ENCODE measurements at places on chromosomes 3 and 15.

- DNase-seq, result no peak
Measured at GRCh38 chr3:119302697-119303551, 8.7 kb downstream of the ARHGAP31 start.

DNA sequence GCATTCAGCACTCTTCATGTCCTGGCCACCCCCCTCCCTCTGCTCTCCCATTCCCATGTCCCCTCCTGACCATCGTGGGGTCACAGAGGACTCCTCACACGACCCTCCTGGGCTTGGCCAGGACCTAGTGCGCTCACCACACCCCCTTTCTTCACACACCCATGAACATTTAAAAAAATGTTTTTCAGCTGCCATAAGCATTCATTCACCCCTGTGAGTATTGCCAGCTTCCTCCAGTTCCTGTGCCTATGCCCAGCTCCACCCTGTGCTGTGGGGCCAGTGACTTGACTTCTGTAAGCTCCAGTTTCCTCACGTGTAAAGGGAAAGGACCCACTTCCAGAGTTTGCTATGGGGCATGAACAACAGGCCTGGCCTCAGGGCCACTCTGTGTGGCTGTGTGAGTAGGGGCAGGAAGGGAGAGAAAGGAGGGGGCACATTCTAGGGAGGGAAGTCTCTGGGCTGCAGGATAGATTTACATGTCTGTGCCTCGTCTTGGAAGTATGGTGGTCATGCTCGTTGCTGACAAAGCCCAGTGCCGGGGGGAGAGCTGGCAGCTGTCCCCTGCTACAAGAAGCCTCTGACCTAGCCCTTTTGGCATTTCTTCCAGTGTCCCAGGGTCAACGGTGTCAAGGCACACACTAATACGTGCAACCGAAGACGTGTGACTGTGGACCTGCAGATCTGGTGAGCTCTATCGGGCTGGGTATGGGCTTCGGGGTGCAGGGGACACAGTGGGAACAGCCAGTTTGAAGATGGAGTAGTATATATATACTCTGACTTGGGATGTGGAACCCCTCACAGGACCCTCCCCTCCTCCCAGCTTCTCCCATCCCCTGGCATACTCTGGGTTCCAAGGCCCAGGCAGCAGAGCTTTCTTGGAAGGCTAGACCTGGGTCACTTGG, 22.8 kb downstream of the ESYT3 start:
- no peak for DNase-seq

DNA sequence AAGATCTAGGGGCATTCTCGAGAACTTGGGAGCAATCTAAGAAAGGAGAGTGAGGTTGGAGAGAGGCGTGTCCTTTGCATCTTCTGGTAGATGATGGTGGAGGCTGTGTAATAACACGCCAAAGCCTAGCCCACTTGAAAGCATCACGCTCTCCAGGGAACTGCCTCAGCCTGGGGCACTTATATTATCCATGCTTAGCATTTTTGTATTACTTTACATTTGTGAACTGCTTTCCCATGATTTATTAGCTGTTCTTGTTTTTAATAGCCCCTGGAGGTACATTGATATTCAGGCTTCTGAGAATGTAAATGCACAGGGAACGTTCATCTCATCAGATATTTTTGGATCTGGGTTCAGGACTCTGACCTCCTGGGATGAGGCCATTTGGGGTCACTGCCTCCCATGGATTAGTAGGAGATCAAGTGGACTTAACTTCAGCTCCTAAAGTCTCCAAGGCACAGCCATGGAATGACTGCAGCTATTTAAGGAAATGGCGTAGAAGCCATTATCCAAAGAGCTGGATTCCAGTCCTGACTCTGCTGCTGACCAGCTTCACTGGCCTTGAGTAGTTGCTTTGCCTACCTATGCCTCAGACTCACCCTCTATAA, 124.9 kb downstream of the LPP start:
- DNase-seq, result no peak

DNA sequence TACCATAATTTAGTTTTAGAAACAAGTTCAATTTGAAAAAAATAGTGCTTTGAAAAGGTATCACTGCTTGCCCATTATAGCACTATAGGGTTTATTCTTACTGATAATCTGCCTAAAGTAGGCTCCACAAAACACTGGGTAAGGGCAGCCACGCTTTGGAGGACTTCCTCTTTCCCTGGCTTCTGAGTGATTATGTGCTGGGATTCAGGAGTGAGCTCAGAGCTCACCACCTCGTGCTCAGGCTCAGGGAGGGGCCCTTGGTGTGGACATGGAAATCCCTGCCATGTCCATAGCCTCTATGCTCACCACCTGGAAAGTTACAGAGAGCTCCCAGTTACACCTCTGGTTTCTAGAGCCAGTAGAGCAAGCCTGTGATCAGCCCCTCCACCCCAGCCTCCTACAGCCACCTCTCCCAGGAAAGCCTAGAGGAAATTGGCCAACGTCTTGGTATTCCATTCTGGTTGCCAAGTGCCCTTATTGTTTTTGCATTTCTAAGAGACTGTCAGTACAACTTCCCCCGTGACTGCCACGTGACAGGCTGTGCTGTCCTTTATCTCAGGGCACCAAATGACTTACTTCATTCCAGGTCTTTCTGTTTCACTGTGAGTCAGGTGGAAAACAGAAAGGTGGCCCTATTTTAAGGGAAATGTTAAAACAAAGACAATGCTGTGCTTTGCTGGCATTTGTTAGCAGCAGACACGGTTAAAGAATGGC, 316.0 kb downstream of the RORA start:
- DNase-seq, result no peak

DNA sequence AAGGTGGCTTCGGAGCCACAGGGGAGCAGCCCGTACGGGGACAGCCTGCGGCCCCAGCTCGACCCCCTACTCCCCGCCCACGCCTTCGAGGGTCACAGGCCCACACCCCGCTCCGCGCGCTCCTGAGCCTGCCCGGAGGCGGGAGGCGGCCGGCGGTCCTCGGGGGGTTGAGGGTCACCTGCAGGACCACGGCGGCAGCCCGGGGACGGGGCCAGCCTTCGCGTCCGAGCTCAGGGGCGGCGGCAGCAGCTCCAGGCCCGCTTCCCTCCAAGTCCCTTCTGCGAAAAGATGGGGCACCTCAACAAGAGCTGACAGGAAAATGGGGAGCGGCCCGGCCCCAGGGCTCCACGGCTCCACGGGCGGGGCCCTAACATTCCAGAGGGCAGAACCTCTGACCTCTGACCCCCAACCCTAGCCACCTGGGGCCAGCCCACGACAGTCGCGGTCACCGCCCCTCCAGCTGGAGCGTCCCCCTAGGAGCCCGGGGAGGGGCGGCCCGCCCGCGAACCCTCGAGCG, 428 bp downstream of the LYSMD4 start:
- DNase-seq, result no peak

Data from right renal pelvis (tissue), 4 donors.